ENCODE measurements at places on chromosomes 12 and 14. TPM values are rescaled to one million over a fixed set of nuclear protein-coding genes. Genes with fewer than 3 reads are reported as not detected.

DNA sequence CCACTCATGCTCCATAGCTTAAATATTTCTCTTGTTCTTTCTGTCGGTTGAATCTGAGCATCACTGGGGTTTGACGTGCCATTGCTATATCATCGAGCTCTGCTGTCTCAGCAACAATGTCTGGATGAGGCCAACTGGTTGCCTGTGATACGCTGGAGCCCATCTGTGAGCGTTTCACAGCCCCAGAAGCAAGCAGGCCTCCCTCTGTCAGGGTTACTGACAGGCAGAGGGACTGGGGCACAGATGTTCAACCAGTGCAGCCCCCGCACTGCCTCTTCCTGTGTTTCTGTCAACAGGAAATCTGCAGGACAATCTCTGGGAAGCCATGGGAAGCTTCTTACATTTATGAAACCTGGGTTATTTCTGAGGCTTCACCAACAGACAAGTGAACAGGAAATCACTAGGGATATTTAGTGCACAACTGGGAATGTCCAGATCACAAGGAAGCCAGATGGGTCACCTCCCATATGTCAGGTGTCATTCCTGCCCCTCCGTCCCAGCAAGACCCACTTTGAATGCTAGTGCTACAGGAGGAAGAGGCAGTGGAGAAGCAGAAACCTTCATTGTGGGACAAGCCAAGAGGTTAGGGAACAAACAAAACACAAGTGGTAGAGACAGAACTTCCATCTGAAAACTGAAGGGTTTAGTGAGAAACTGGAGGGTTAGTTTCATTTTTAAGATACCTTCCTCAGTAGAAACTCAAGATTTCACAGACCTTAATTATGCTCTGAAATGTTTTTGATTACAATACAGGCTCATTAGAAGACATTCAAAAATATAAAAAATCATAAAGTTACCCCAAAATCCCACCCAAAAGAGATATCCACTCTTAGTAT lies 24.1 kb downstream of the DMAC2L start:
- no peaks in the 10 kb centered on the region for H3K27me3 ChIP-seq
- no peak overlapping the region for H3K27ac ChIP-seq
- H3K4me3 ChIP-seq, result no peak overlapping the region
- peaks cover 15% of the 10 kb centered on the region for H3K4me1 ChIP-seq
- no peak for DNase-seq

DNA sequence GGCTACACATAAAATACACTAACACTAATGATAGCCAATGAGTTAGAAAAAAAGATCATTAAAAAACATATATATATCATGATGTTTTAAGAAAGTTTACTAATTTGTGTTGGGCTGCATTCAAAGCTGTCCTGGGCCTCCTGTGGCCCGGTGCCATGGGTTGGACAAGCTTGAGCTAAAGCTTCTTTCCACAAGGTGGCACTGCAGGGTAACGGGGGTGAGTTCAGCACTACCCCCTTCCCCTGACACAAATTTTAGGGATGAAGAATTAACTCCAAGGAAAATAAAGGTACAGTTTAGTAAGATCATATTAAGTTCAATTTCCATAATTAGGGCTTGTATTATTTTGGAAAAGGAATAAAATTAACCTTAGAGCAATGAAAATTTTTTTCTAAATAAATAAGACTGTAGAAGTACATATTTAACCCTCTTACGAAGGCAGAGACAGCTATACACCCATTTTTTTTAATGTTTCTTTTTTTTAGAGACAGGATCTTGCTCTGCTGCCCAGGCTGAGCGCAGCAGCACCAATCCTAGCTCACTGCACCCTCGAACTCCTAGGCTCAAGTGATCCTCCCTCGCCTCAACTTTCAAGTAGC lies 38.9 kb downstream of the PPP1R13B start:
- no peaks in the 10 kb centered on the region for H3K36me3 ChIP-seq
- H3K27ac ChIP-seq, result no peak overlapping the region
- H3K4me1 ChIP-seq, result peaks cover 8% of the 10 kb centered on the region
- DNase-seq, result peak; percentile 43

The KLHL33 gene
- 0.05 TPM for total RNA-seq

The ARL6IP4 gene
- total RNA-seq, result 154 TPM

The SYCP3 gene
- 0.44 TPM for total RNA-seq

The TBX5 gene
- not detected for total RNA-seq

DNA sequence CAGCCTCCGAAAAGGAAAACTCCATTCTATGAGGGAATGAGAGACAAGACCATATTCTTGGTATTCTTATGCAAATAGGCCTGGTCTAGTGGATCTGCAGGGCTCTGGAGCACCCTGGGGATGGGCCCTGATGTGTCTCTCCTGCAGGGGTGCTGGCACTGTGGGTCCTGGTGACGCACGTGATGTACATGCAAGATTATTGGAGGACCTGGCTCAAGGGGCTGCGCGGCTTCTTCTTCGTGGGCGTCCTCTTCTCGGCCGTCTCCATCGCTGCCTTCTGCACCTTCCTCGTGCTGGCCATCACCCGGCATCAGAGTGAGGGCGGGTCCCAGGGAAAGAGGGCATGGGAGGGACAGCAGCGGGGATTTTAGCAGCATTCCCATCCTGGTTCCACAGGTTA lies 5.8 kb downstream of the SLC48A1 start:
- no peaks in the 10 kb centered on the region for H3K27me3 ChIP-seq
- H3K4me1 ChIP-seq, result peaks cover 55% of the 10 kb centered on the region
- no peak for DNase-seq
- no peak overlapping the region for H3K4me3 ChIP-seq
- peaks cover 14% of the 10 kb centered on the region for H3K36me3 ChIP-seq
- H3K27ac ChIP-seq, result peak overlapping the region; percentile 89

DNA sequence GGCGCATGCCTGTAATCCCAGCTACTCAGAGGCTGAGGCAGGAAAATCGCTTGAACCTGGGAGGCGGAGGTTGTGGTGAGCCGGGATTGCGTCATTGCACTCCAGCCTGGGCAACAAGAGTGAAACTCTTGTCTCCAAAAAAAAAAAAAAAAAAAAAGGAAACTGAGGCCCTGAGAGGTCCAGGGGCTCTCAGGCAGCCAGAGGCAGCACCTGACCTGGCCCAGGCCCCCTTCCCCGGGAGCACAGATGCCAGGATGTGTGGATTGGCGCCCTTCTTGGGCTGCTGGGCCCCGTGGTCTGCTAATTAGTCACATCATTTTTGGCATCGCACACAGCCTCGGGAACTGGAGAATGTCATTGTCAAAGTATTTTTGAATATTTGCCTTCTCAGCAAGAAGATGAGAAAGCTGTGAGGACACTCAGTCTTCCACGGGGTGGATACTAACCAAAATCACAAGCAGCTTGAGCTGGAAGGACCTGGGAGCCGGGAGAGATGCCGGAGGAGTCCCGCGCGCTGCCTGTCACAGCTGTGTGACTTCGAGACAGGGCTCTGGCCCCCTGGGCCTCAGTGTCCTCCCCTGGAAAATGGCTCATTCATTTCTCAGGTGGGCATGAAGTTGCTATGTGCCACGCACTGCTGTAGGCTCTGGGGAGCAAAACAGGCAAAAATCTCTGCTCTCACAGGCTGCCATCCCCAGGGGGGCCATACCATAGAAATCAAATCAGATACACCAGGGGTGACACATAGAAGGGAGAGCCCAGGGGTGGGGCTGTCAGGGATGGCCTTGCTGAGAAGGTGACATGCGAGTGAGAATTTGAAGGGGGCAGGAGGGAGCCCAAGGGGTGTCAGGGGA lies 12.5 kb upstream of the RCOR1 start:
- H3K36me3 ChIP-seq, result no peaks in the 10 kb centered on the region
- no peak overlapping the region for H3K27ac ChIP-seq
- no peaks in the 10 kb centered on the region for H3K4me1 ChIP-seq
- no peak for DNase-seq
- H3K27me3 ChIP-seq, result peaks cover 3% of the 10 kb centered on the region

- no peak for DNase-seq
- peaks cover 5% of the 10 kb centered on the region for H3K4me1 ChIP-seq
- H3K4me3 ChIP-seq, result no peak overlapping the region
- peaks cover 45% of the 10 kb centered on the region for H3K27me3 ChIP-seq
Measured at GRCh38 chr12:52234223-52234810, 1.3 kb downstream of the KRT7 start.

- no peaks in the 10 kb centered on the region for H3K36me3 ChIP-seq
- no peak for DNase-seq
- no peaks in the 10 kb centered on the region for H3K4me1 ChIP-seq
- no peaks in the 10 kb centered on the region for H3K27me3 ChIP-seq
- H3K27ac ChIP-seq, result no peak overlapping the region
Measured at GRCh38 chr12:25682421-25682820, 129.3 kb upstream of the LMNTD1 start.

DNA sequence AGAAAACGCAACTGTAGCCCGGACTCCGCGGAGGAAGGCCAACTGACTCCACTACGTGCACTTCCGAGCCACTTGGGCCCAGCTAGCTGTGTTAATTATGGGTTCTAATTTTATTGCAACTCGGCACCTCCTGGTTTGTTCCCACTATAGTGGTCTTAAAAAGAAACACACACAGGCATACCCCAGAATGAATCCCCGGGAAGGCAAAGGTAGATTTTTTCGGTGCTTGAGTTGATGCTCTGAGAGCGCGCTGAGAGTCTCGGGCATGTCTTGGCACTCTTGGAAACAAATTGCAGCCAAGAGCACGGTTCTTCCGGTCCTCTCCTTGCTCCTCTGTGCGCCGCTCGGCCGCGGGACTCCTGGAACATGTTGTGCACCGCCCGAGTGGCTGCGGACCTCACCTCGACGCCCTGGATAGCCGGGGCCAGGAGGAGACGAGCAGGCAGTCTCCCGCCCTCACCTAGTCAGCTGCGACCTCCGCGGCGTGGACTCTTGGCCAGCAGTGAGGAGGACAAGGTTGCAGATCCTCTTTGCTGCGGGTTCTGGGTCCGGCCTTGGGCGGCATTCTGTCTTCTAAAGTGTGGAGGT lies 6.8 kb upstream of the PAX9 start:
- no peak overlapping the region for H3K4me3 ChIP-seq
- H3K36me3 ChIP-seq, result no peaks in the 10 kb centered on the region

The CDKN1B gene
- total RNA-seq, result 54.8 TPM

DNA sequence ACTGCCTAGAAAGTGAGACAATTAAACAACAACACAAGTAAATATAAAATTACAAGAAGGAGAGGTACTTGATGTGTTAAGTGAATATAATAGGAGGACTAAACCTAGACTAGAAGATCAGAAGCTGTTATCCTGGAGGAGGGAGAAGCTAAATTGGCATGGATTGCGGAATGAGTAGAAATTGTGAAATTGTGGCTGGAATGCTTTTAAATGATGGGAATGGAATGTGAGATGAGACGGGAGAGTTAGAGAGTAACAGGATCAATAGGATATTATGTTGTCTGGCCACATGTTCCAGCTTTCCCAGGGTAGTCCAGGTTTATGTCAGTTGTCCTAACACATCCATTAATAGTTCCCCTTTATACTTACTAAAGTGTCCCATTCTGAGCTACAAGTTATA lies 44.0 kb upstream of the CPNE8 start:
- no peaks in the 10 kb centered on the region for H3K27me3 ChIP-seq
- no peak overlapping the region for H3K4me3 ChIP-seq
- H3K27ac ChIP-seq, result no peak overlapping the region
- H3K4me1 ChIP-seq, result no peaks in the 10 kb centered on the region

- peaks cover 76% of the 10 kb centered on the region for H3K27me3 ChIP-seq
- H3K4me3 ChIP-seq, result peak overlapping the region; percentile 82
- peaks cover 8% of the 10 kb centered on the region for H3K36me3 ChIP-seq
- H3K27ac ChIP-seq, result peak overlapping the region; percentile 46
- no peak for DNase-seq
Measured at GRCh38 chr14:60657456-60658210, 8.4 kb upstream of the SIX1 start.

GRCh38 chr12:102454808-102455760 lies 25.3 kb downstream of the IGF1 start:
- H3K4me3 ChIP-seq, result no peak overlapping the region
- H3K4me1 ChIP-seq, result no peaks in the 10 kb centered on the region
- H3K27ac ChIP-seq, result no peak overlapping the region
- H3K36me3 ChIP-seq, result no peaks in the 10 kb centered on the region

GRCh38 chr12:124774054-124774461 lies 89.6 kb downstream of the SCARB1 start:
- H3K4me1 ChIP-seq, result peaks cover 30% of the 10 kb centered on the region
- H3K4me3 ChIP-seq, result peak overlapping the region; percentile 59
- peak; percentile 8 for DNase-seq
- peaks cover 2% of the 10 kb centered on the region for H3K36me3 ChIP-seq
- peak overlapping the region; percentile 69 for H3K27ac ChIP-seq
- H3K27me3 ChIP-seq, result peaks cover 18% of the 10 kb centered on the region

DNA sequence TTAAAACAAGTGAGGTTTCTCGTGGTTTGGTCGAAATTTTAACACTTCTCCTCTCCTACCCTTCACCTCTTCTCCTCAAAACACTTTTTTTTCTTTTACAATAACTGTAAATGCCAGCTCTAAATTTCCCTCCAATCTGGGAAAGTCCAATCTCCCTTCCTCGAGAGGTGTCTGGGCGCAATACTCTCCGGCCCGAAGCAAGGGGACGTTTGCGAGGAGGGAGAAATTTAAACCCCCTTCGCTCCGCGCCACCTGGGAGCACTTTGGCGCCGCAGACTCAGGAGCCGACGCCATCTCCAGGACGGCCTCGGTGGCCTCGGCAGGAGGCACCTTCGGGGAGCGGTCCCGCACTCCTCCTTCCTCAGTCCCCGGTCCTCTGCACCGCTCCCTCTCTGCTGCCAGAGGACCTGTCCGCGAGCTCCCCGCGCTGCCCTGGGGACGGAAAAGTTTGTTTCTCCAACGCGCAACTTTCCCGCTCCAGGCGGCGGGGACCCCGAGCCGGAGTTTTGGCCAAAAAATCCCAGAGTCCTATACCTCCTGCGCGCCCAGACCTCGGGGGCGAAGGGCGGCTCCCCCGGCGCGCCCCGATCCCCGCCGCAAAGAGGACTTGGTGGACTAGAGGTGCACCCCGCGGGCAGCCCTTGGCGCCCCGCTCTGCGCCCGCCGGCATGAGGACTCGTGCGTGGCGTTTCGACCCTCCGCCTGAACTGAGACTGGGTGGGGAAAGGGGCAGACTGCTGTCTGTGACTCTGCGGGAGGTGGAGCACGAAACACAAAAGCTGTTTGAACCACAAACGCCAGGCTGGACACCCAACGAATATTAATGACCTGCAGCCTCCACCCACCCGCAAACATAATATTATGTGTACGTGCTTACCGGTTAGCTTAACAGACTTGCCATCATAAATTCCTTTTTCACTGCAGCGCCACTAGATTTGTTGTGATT lies 95.2 kb upstream of the HMGA2 start:
- peaks cover 46% of the 10 kb centered on the region for H3K27me3 ChIP-seq
- H3K36me3 ChIP-seq, result no peaks in the 10 kb centered on the region
- no peak for DNase-seq
- H3K27ac ChIP-seq, result no peak overlapping the region

- H3K27ac ChIP-seq, result no peak overlapping the region
- H3K27me3 ChIP-seq, result peaks cover 3% of the 10 kb centered on the region
- H3K36me3 ChIP-seq, result no peaks in the 10 kb centered on the region
- no peak overlapping the region for H3K4me3 ChIP-seq
- no peaks in the 10 kb centered on the region for H3K4me1 ChIP-seq
Measured at GRCh38 chr12:105658389-105658788, 327.9 kb downstream of the C12orf75 start.

The SLC7A7 gene
- total RNA-seq, result 0.61 TPM

The FCF1 gene
- 68.2 TPM for total RNA-seq

The RGS6 gene
- 2.0 TPM for total RNA-seq

The CDK2 gene
- total RNA-seq, result 109 TPM

The CIROP gene
- not detected for total RNA-seq
